ENCODE measurements at places on chromosomes 16 and 17.

- no peak for DNase-seq
These were observed 66.1 kb upstream of the SIAH1 start for GRCh38 chr16:48451323-48451722.

- DNase-seq, result no peak
These were observed 234.0 kb downstream of the CNTNAP4 start for GRCh38 chr16:76511203-76511602.

GRCh38 chr17:14310101-14310500 lies 9.2 kb downstream of the HS3ST3B1 start:
- DNase-seq, result no peak

- no peak for DNase-seq
These were observed 1.5 kb upstream of the PRKCA start for GRCh38 chr17:66300956-66301355.

- no peak for DNase-seq
These were observed 773 bp downstream of the PHLPP2 start for GRCh38 chr16:71723537-71724319.

GRCh38 chr17:35915153-35915964 lies 15.2 kb downstream of the RDM1 start:
- no peak for DNase-seq

- DNase-seq, result no peak
These were observed at the start of gene DERL2 for GRCh38 chr17:5485270-5486205. DERL2 (minus strand) TSS chr17:5486178; CDS start chr17:5486161, 17 bp downstream.

GRCh38 chr17:1374431-1375177 lies 25.4 kb downstream of the YWHAE start:
- DNase-seq, result no peak

DNA sequence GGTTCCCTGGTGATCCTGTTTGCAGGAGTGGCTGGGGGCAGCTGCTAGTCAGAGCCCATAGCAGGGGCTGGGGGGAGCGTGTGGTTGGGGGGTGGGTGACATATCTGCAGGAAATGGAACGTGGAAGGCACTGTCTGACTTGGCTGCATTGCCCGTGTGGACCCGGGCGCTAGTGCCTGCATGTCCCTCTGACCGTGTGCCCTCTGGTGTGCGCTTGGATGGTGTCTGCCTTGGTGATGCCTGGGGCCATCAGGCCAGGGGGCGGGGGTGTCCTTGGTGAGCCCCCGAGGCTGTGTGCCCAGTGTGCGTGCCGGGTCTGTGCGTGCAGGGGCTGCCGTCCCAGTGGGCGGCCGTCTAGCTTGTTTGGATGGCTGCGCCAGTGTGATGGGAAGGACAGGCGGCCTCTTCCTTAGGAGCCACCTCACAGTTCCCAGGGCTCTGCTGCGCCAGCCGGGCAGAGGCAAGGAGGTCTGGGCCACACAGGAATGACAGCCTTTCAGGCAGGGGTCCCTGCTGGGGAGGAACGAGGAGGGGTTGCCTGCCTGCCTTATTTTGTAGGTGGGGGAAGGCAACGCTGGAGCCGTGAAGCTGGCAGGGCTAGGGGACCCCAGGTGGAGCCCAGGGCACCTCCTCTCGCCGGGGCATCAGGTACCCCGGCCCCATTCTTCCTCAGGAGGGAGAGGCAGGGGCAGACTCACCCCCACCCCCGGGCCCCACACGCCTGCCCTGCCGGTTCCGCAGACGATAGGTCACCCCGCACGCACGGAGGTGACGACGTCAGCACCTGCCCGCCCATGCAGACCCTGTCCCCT lies 693 bp downstream of the NDRG4 start:
- no peak for DNase-seq

Measured in GOT3 (cell line).